ENCODE measurements at places on chromosomes 7 and 10.

DNA sequence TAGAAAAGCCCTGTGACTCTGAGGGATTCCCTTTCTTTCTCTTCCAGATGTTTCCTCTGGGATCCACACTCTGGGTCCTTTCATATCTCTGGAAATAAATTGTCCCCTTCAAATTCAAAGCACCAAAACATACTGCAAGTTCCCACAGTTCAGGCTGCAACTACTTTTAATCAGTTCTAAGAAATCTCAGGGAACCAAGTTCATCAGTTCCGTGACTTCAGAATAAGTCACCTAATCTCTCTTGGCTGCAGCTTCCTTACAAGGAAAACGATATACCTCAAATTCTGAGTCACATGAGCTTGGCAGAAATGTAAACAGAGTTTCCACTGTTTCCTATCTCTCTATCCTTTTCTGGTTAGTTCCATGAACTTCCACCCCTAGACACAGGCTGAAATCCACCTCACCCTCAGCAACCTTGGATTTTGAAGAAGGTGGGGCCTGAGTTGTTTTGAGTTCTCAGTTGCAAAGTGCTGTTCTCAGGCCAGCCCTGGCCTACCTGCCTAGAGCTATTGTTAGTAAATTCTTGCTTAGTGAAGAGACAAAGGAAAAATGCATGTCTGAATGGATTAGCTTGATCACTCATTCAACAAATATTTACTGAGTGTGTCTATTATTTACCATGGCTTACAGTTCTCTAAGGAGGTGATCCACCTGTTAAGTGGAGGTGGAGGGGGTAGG is 59.3 kb upstream of the IL6 start:
- no peak for DNase-seq

DNA sequence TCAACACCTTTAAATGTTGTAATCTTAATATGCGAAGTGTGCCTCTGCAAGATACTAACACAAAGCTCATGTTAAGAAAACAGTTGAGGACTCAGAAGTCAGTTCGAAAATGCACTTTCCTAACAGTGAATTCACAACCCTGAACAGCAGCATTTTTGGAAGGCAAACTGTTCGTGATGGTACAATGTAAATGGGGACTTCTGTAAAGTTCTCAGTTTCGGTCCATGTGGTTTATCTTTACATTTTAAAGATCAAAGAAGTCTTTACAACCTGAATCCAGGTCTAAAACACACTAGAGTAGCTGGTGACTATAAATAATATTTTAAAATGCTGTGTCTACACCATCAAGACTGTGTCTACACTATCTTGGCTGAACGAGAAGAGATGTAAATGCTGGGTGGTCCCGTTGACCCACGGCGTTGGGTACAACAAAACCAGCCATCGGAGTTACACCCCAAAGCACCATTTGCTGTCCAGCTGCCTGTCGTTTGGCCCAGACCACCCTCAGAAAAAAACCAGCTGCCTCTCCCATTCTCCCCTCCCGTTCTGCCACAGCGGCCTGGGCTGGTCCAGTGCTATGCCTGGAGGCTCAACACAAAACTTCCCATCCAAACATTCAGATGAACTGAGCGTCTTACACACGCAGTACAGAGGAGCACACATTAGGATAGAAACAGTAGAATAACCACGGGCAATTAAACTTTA is 42.9 kb downstream of the MKI67 start:
- no peak for DNase-seq

DNA sequence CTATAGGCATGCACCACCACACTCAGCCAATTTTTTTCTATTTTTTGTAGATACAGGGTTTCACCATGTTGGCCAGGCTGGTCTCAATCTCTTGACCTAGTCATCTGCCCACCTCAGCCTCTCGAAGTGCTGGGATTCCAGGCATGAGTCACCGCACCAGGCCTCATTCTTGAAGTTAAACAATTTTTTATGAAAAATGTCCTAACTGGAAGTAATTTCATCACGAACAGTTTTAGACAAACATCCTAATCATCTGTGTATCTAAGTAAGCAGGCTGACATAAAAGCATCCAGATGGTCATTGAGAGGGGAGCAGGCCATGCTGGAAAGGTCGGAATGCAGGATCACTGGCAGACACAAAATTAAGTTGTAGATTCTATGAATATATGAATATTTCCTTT is 269.1 kb downstream of the ZMYND11 start:
- DNase-seq = no peak

DNA sequence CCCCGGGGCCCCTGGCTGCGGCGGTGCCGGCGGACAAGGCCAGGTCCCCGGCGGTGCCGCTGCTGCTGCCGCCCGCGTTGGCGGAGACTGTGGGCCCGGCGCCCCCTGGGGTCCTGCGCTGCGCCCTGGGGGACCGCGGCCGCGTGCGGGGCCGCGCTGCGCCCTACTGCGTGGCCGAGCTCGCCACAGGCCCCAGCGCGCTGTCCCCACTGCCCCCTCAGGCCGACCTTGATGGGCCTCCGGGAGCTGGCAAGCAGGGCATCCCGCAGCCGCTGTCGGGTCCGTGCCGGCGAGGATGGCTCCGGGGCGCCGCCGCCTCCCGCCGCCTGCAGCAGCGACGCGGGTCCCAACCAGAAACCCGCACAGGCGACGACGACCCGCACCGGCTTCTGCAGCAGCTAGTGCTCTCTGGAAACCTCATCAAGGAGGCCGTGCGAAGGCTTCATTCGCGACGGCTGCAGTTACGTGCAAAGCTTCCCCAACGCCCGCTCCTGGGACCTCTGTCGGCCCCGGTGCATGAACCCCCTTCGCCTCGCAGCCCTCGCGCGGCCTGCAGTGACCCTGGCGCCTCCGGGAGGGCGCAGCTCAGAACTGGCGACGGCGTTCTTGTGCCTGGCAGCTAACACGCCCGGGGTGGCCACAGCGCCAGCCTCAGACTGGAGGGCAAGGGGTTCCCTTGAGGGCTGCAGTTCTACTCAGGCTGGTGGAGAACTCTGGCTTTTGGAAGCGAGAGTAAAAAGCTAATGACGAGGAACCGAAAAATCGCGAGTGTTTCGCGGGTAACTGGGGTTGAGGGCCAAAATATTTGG is 804 bp downstream of the FRAT1 start:
- no peak for DNase-seq

All from NCI-H1694 (cell line).